Fibroblast of skin of left quadriceps (primary cell): ENCODE measurements at places on chromosomes 5 and 9.

GRCh38 chr5:150515446-150515845 lies 7.5 kb downstream of the NDST1 start:
- peak; percentile 80 for DNase-seq

DNA sequence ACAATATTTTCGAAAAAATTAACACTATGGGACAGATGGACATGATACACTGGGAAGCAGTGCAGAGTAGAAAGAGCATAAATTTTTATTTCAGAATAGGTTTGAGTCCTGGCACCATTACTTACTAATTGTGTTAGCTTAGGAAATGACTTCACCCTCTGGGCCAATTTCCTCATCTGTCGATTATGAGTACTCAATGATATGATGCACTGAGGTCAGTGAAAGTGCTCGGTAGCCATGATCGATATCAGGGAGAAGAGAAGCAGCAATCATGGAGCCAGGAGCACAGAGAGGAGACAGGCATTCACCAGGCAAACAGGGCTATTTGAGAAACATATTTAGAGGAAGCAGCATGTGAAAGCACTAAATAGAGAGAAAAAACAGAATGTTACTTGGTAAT lies 29.4 kb downstream of the NR6A1 start:
- DNase-seq = no peak

- DNase-seq = no peak
Measured at GRCh38 chr5:110687485-110687884, 39.0 kb downstream of the TMEM232 start.

DNA sequence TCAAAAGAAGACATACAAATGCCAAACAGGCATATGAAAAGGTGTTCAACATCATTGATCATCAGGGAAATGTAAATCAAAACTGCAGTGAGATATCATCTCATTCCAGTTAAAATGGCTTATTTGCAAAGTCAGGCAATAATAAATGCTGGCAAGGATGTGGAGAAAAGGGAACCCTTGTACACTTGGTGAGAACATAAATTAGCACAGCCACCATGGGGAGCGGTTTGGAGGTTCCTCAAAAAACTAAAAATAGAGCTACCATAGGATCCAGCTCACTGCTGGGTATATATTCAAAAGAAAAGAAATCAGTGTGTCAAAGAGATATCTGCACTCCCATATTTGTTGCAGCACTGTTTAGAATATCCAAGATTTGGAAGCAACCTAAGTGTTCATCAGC lies 50.3 kb downstream of the AP3S1 start:
- DNase-seq = no peak

DNA sequence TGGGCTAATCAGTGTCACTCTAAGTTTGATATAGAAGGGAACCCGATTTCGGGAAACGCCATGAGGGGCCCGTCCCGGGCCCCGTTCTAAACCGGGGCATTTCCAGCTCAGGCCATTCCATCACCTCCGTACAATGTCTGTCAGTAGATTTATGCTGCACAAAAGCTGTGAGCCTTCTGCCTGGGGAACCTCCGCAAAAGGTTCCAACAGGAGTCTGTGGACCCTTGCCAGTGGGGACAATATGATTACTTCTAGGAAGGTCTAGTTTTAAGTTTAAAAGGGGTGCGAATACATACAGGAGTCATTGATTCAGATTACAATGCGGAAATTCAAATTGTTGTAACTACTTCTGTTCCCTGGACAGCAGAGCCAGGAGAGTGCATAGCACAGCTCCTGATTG lies 57.6 kb downstream of the RAPGEF1 start:
- DNase-seq = no peak

DNA sequence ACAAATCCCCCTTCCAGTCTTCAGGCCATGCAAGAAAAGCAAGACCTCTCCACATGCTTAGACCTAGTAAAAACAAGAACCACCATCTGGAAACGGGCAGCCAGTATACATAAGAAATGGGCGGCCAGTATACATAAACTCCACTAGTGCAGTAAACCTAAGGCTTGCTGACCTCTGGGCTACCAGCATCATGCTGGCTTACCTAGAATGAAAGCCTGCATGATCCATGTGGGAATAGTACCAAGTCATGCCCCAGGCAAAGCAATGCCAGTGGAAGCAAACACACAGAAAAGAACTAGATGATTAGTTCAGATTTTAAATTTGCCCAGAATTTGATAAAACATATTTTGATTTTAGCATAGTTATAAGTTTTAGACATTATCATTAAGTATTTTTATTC lies 1346.4 kb downstream of the EFNA5 start:
- DNase-seq = no peak

DNA sequence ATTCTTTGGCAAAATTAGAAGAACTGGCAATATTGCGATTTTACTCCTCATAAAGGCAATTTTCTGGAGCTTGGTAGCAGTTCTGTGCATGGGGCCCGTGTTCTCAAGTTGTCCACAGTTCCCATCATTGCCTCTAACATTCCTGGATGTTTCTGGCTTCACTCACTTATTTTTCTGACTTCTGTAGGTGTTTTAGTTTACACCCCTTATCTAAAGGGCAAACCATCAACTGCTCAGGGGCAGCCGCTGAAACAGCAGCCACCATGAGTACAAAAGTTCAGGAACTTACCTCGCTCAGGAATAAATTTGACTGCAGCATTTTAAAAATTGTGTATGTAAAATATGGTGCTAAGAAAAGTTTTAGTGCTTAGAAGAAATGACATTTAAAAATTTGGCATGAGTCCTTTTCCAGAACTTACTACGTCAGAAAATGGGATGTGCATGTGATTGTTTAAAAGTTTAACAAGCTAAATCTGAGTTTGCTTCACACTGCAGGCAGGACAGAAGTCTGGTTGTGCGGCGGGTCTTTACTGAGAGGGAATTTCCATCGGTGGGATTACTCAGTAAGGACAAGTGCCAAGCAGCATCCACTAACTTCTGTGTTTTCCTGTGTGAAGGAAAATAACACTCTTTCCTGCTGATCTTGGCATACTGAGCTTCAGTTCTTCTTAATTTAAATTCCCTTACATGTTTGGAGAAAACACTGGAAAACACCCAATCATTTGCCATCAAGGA lies 261.7 kb downstream of the MAT2B start:
- no peak for DNase-seq

GRCh38 chr9:75188756-75189155 lies 100.4 kb downstream of the OSTF1 start:
- no peak for DNase-seq

- DNase-seq = no peak
Measured at GRCh38 chr5:38739011-38739704, 106.7 kb upstream of the OSMR start.

- no peak for DNase-seq
Measured at GRCh38 chr9:105651806-105652205, 10.5 kb upstream of the TAL2 start.

DNA sequence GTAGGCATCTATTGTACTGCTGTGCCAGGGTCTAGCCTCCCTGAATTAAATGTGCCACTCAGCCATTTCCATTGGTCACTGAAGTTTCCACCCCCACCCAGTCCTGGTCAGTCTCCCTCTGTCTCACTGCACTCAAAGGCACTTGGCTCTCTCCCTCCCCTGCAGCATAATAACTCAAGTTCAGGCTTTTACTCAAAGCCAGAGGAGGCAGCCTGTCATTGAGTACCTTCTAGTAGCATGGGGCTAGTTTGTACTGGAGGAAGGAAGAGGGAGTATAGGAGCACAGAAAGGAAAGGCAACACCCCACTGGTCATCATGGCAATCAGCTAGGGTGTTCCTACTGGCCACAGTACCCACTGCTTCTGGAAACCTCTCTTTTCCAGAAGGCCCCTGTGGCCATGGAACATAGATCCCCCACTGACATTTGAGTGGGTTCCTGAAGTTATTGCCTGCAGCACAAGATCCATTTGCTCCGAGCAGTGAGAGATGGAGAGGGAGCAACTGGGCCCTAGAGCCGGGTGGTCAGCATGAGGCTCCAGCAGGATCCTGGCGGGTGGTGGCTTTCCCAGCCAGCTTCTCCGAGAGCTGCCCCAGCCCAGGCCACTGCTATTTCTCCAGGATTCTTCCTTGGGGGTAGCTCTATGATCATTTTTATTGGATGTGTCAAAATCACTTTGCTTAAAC lies 89.9 kb upstream of the CPEB4 start:
- no peak for DNase-seq

GRCh38 chr5:155367841-155368240 lies 354.3 kb downstream of the KIF4B start:
- DNase-seq = no peak

- no peak for DNase-seq
Measured at GRCh38 chr5:114308508-114308907, 53.4 kb upstream of the KCNN2 start.

GRCh38 chr5:16493261-16493660 lies 27.7 kb upstream of the ZNF622 start:
- no peak for DNase-seq

GRCh38 chr5:77390795-77391194 lies 101.3 kb downstream of the WDR41 start:
- DNase-seq = peak; percentile 9

DNA sequence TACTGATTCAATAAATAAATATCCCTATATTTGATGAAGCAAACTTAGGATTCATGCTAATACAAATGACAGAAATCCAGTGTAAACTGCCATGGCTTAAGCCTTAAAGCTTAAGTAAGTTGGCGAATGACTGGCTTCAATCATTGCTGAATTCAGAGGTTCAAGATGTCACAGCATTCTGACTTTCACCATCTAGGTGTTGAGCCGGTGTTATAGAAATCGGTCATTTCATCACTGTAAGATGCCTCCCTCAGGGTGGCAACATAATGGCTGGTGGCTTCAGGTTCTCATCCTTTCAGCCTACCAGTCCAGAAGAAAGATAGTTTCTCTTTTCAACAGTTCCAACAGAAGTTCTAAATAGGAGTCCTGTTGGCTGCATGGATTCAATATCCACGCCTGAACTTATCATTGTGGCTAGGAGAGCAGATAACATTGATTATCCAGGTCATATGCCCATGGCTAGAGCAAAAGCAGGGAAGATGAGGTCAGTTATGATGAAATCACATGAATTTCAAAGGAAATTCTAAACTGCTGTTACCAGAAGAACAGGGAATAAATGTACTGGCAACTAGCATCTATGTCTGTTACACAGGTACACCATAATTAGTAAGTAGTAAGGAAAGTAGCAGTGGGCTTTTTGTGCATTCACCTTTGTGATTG lies 364.3 kb downstream of the ARRDC3 start:
- DNase-seq = no peak

DNA sequence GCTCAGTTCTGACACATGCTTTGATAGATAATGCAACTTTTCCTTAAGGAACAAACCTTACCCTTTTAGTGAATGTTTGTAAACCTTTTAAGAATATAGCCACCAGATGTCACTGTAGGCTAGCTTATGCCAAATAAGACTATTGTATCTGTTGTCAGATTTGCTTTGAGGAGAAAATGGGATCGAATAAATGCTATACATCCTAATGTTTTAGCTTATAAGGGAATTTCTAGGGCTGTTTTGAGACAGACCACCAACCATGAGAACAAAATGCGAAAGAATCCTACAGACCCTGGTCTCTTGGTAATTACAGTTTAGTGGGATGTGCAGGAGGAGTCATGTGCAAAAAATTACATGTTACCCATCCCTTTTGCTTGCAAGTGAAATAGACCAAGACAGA lies 127.6 kb upstream of the NMUR2 start:
- peak; percentile 37 for DNase-seq

DNA sequence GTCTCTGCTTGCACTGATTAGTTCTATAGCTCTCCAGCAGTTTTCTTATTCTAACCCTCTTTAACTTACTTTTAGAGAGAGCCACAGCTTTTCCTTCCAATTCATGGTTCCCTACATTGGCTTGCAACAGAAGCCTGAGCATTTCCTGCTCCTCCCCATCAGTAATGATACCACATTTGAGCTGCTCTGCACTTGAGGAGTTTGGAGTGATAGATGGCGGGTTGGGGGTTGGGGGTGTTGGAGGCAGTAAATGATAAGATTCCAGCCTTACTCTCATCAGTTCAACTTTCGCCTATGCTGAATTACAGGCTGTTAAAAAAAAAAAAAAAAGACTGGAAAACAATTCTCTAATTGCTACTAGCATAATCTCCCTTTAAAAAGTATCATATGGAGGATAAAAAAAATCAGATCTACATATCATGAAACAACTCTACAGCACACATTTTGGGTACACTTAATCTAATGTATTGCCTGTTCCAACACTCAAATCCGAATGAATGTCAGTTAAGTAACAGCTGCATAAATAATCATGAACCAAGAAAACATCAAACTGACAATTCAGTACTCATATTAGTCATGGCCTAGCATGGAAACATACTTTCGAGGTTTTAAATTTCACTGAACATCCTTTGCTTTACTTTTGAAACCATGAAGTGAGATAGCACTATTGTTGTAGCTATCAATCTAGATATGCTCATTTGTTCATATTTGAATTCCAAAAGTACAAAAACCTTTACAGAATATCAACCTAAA lies 224.7 kb downstream of the NFIB start:
- no peak for DNase-seq

GRCh38 chr5:1351156-1351555 lies 6.3 kb upstream of the CLPTM1L start:
- DNase-seq = no peak

DNA sequence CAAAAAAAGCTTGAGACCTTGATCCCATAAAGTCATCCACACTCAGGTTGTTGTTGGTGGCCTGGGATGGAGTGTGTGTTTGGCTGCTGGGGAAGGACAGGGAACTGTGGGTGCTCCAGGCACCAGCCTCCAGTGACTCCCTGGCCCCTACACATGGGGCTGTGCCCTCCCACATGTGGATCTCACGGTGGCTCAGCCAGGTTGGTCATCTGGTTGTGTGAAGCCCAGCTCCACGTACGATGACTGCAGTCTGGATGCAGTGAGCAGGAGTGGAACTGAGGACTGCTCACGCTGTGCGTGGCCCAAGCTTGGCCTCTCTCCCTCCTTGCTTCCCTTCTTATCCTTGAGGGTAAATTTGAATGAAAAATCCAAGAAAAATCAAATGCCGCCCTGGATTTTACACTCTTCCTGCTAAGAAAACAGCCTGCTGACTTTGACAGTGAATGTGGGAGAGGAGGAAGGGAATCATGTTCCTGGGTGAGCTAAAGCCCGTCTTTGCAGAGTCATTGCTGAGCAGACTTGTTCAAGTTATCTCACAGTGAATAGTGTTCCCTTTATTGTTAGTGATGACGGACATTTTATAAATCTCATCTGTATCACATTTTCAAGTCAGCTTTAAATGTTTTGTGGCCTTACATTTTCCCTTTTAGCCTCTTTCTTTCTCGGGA lies 65.1 kb upstream of the CACNA1B start:
- DNase-seq = no peak

DNA sequence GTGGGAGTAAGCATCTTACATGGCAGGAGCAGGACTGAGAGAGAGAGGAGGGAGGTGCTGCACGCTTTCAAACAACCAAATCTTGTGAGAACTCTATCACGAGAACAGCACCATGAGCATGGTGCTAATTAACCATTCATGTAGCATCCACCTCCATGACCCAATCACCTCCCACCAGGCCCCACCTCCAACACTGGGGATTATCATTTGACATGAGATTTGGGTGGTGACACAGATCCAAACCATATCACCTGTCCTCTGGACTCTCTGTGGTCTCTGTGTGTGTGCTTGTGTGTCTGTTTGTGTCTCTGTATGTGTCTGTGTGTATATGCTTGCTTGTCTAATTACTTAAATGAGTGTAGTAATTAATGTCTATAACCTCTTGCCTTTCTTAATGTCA lies 31.1 kb downstream of the SEC61B start:
- no peak for DNase-seq

- DNase-seq = no peak
Measured at GRCh38 chr9:134066526-134066912, 1.3 kb downstream of the BRD3 start.

GRCh38 chr5:95191330-95191729 lies 93.6 kb downstream of the MCTP1 start:
- no peak for DNase-seq
